ENCODE measurements at places on chromosomes 3 and 15.

DNA sequence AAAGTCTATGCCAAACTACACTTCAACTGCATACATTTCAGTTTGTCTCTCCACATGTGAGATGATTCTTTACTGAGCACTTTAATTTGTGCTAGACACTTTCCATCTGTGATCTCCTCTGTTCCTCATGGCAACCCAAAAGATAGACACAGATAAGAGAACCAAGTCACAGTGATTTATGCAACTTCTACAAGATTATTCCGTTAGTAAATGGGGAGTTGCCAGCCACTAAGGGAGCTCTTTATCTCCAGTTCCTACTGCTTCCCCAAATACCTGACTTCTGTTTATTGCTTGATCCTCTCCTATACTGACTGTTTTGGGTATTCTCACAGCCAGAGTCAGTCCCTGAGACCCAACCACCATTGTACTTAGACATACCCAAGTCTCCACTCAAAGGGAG is 24.1 kb upstream of the AKAP13 start:
- no peak for DNase-seq

DNA sequence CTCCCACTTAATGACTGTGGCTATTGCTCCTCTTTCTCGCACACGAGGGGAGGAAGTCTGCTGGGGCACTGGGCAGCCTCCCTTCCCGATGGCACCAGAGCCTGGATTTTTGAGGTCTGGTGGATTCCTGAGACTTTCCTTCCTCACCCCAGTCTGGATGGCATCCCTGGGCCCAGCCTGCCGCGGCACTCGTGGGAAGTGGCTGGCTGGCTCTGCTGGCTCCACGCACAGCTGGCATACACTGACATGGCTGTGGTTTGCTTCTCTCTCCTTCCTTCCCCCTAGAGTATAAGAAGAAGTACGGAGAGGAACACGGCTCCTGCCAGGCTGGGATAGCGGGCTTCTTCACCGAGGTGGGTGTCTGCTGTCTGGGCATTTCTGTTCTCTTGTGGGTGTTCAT is 319.8 kb upstream of the LRRFIP2 start:
- DNase-seq = no peak

DNA sequence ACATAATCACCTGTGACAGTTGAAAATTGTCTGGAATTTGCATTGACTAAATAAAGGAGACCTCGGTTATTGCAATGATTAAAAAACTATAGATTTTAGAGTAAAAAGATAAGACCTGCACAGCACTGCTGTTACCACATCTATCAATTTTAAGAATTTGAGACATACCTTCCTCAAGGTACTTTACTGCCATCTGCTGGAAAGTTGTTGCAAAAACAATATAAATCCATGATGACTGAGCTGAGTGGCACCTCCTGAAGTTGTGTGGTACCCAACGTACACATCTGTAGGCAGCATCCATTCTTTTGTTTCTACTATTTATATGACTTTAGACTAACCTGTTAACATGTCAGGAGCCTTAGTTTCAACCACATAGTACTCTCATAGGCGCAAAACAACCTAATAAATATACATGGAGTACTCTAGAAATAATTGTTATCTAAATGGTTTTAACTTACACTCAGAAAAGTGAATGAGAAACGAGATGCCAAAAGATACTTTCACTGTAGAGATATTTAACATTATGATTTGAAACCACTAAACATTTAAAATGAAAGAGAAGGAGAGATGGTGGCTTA is 106.7 kb downstream of the GHSR start:
- no peak for DNase-seq

DNA sequence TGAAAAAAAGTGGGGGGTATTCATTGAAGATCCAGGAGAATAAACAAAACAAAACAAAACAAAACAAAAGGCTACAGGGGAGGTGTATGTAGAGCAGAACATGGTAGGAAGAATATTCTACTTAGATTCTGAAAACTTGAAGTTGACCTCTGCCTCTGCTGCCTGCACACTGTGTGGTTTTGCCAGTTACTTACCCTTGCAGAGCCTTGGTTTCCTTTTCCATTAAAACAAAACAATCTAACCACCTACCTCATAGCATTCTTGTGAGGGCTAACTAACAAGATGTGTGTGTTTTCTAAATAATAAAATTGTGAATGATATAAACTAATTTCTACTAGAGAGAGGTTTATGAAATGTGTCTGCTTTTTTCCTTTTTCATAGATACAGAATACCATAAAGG is 423.1 kb downstream of the TIGIT start:
- no peak for DNase-seq

- DNase-seq = no peak
Observed at GRCh38 chr3:160076519-160076918, 87.9 kb downstream of the IL12A start.

DNA sequence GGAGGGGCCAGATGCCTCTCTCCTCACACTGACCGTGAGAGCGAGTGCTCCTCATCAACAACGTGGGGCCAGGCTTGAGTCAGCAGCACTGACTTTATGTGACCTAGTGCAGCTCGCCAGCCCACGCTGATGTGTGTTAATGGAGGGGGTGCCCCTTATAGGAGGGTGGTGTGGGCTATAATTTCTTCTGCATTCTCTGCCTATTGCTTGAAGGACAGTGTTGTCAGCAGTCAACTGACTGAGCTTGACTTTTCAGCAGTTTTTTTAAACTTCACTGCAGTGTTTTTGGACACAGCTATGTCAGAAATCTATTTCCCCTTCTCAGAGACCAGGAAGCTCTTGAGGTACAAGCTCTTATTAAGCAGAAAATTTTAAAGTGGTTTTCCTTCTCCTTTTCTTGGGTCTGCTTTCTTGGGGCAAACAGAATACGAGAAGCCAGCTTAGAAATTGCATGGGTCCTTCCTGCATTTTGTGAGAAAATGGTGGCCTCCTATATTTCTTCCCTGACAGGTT is 304.8 kb upstream of the CTDSPL start:
- DNase-seq = no peak

DNA sequence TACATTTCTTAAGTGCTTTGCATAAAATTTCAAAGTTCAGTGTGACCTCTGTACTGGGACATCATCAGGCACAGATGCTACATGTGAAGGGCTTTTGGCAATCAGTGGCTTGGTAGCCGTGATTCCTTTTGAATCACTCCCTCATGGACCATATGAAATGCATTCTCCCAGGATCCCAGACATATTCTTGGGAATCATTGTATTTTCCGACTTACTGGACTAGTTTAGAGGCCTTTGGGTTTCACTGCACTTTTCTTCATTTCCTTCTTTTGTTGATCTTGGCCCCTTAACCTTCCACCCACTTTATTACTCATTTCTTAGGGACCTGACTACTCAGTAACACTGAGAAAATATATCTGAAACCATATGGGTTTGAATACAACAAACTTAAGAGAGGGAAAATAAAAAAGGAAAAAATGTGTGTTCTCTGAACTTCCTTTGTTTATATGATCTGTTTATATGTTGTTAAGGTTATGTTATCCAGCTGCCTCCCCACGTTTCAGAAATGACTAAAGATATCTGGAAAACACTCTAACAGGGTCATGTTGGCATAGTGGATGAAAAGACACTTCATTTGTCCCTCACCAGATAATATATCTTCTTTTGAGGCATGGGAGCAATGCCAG is 35.1 kb downstream of the HMG20A start:
- no peak for DNase-seq

DNA sequence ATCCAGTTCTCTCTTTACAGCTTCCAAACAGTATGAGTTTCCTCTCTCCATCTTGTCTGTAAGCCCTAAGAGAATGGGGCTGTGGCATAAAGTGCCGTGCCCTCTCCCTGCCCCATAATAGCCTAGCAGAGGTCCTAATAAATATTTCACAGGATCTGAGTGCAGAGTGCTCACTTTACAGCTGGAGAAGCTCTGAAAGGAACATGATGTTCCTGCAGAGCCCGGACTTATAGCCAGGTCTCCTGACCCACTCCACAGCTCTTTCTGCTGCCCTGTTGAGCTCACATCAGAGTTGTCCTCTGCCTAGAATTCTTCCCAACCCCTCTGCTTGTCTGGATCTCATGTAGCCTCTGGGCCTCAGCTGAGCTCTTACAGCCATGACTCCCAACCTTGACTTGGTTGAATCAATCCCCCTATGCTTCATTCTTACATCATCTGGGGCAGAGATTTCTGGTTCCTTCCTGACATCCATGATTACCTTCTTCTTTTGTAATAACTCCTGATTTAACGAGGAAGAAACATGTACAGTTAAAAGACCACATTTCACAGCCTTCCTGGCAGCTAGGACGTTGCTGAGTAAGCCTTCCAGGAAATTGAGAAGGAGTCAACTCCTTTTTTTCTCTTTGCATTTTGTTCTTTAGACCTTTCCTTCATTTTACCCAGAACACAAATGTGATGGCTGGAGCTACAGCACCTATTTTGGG is 135.3 kb downstream of the RPLP1 start:
- DNase-seq = no peak

- no peak for DNase-seq
Observed at GRCh38 chr3:117059067-117059955, 349.7 kb downstream of the TUSC7 start.

GRCh38 chr15:55829826-55830225 is 86.9 kb upstream of the PRTG start:
- no peak for DNase-seq

- DNase-seq = no peak
Observed at GRCh38 chr3:173463250-173463649, 65.7 kb downstream of the NLGN1 start.

- no peak for DNase-seq
Observed at GRCh38 chr3:118863731-118864322, 170.8 kb downstream of the IGSF11 start.

- no peak for DNase-seq
Observed at GRCh38 chr3:133384331-133385027, 15.4 kb upstream of the BFSP2 start.

DNA sequence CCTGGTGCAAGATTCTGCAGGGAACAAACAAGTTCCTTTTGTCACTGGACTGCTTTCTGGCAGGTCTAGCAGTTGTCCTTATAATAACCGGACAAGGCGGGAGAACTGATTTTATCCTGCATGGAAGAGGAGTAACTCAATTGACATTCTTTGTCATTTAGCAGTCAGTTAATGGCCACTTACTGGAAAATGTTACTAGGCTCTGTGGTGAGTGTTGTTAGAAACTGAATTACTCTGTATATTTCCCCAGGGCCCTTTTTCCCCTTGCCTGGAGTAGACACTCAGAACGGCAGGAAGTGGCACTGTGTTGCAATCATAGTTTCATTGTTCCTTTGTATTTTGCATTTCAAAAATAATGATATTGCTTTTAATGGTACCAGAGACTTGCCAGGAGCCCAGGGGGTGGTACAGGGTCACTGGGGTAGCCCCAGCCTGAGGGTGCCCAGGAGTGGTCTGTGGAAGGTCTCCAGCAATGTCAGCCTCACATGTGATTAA is 318.6 kb upstream of the LRRFIP2 start:
- DNase-seq = no peak

- no peak for DNase-seq
Observed at GRCh38 chr3:49614936-49615335, 59.2 kb upstream of the APEH start.

DNA sequence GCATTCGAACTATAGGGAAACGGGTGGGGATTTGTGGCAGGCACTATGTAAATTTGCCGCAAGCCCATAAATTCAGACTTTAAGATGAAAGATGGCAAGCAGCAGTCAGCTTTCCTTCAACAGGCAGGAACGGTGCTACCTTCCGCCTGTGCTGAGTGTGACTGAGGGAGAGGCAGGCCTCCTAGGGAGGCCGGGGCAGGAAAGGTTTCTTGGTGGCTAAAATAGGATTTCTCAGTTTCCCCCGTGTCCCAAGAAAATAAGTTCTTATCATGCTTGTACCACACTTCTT is 12.5 kb downstream of the FLNB start:
- DNase-seq = no peak

- DNase-seq = no peak
Observed at GRCh38 chr3:177371888-177372287, 174.6 kb upstream of the TBL1XR1 start.

DNA sequence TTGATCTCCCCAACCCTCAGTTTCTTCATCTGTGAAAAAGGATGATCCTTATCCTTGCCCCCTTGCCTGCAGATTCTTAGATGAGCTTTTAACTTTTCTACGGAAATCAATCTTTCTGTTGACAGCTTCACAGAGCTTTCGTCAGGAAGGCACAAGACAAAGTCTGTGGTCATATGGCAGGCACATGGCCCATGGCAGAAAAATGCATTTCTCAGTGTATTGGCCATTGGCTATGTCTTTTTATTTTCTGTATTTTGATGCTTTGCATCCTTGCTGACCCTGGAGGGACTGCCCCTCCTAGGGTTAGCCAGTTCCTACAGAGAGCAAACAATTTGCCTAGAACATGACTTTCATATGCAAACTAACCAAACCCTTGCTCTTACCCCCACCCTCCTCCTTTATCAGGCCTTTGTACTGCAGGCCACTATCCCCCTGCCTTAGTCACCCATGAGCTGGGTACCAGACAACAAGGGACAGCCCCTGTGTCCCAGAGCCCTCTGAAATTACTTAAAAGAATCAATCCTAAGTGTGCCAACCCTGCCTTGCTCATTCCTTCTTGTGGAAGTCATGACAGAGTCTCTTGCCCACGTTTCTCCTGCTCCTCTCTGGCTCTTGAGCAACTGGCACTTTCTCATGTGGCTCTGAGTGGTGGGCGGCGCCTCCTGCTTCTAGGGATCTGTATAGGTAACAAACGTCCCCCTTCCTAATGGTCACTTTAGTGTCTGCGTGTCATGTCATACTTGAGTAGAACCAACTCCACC is 24.1 kb upstream of the NOX5 start:
- no peak for DNase-seq

GRCh38 chr3:47398228-47398627 is 17.4 kb downstream of the PTPN23 start:
- DNase-seq = no peak

DNA sequence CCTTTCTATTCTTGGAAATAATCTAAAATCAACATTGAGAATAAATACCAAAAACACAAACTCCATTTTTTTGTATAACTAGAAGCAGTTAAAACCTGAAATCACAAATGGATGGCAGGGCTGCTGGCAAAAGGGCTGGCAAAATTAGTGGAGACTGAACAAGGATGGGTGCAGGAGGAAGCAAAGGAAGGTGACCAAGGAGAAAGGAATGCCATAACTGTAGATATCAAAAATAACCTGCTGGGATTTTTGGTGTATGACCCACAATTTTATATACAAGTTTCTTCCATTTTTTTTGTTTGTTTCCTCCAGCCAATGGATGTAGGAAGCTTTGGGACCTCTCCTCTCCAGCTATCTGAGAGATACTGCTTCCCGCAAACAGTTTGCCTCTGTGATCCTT is 12.7 kb downstream of the CFAP44 start:
- DNase-seq = no peak

DNA sequence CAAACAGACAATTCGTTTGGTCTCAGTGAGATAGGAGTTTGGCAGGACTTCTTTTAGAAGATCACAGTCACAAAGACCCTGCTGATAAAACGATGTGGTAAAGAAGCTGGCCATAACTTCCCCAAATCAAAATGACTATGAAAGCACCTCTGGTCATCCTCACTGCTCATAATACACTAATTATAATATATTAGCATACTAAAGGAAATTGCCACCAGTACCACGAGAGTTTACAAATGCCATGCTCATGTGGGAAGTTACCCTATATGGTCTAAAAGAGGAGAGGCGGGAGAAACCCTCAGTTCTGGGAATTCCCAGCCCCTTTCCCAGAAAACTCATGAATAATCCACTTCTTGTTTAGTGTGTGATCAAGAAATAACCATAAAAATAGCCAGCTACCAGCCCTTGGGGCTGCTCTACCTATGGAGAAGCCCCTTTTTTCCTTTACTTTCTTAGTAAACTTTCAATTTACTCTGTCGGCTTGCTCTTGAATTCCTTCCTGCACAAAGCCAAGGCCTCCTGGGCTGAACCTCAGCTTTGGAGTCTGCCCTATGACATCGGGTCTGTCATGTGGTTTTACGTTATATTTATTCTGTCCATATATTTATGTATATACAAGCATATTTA is 115.8 kb upstream of the IGSF10 start:
- DNase-seq = no peak

All from stimulated activated CD8-positive, alpha-beta memory T cell treated with anti-CD3 and anti-CD28 coated beads, Interleukin-15, amount 100 ng/mL, for 4 hours (primary cell).